Endothelial cell (in vitro differentiated cells): ENCODE measurements at places on chromosomes 12 and 14.

DNA sequence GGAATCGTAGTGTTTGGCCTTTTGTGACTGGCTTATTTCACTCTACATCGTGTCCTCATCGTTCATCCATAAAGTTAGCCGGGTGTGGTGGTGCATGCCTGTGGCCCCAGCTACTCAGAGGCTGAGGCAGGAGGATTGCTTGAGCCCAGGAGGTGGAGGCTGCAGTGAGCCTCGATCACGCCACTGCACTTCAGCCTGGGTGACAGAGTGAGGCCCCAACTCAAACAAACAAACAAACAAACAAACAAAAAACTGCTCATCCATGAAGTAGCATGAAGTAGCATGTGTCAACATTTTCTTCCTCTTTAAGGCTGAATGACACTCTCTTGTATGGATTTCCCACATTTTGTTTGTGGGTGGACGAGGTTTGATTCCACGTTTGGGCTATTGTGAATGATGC, 44.0 kb upstream of the MEG3 start:
- no peak for DNase-seq

- no peak for DNase-seq
Observed at GRCh38 chr12:89684136-89684535, 24.5 kb downstream of the ATP2B1 start.

GRCh38 chr12:130331146-130331545, 6.5 kb upstream of the PIWIL1 start:
- no peak for DNase-seq

- DNase-seq, result peak; percentile 92
Observed at GRCh38 chr12:50074936-50075807, 10.0 kb upstream of the SMARCD1 start.

DNA sequence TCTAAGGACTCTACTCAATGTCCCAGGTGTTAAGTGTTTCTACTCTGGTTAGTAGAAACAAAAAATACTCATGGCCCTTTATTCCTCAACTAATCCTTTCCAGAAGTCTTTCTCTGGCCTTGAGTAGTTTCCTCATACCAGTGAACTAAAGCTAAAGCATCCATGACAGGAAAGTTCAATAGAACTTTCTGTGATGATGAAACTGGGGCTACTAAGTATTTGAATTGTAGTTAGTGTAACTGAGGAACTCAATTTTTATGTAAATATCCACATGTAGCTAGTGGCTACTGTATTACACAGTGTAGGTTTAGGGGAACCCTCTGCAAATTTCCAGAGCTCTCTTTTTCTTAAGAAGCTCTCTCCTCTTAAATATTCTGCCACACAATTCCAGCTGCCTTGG, 63.7 kb downstream of the R3HDM2 start:
- DNase-seq, result no peak

DNA sequence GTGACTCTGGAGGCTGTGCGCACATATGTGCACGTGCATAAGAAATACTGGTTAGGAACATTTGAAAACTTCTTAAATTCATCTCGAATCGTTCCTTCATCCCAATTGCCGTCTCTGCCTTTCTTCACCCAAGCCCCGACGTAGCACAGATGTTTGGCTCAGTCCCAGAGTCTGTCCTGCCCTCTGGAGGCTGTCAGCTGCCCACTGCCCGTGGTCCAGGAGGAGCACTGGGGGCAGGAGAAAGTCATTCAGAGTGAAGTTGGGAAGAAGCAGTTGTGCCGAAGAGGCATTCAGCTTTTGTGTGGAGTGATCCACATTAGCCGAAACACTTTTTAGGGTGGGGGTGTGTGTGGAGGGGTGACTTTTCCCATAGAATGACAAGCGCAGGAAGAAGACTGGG, 124.9 kb downstream of the TSPAN9 start:
- DNase-seq, result no peak

DNA sequence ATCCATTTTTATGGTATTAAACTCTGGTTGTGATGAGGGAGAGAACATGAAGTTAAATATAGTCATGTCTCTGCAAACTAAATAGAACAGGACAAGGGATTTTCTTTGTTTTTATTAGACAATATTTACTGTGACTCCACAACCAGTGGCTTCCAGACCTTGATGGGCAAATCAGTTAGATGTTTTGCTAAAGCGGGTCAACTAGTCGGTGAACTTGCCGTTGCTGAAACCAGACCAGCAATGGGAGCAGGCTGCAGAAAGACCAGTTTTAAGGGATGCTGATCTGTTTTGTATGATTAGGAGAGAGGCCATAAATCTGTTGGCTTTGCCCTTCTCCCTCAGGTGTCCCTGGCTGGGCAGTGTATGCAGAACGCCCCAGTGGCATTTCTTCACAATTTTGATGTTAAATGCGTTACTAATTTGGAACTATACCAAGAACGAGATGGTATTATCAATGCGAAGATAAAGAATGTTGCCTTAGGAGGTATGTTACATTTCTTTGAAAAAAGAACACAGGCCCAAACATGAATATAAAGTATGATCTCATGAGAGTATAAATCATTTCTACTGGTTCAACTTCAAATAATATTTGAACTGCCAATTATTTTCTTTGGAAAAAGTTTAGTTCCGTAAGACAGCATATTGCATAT, 19.4 kb downstream of the TCTN2 start:
- DNase-seq, result no peak

DNA sequence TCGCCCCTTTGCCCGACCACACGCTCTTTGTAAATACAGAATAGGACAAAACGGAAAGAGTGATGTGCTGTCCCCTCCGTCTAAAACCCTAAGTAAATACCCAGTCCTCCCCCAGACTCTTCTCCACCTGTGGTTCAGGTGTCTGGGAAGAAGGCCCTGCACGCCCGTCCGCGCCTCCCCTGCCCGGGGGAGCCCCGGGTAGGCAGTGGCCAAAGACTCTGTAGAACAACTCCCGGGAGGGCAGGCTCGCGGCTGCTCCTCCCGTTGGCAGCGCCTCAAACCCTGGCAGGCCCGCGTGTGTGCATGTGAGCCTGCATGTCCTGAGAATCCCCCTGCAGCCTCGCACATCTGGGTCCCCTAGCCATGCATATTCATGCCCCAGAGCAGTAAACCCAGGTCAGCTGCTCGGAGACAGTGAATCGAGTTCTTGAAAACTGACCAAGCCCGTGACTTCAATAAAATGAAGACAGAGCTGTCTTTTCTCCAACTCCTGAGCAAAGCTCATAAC, 165.8 kb downstream of the MON2 start:
- peak; percentile 20 for DNase-seq

GRCh38 chr12:93892423-93893268, 215.5 kb downstream of the CRADD start:
- DNase-seq, result no peak

- DNase-seq, result no peak
Observed at GRCh38 chr14:72512925-72513324, 381.0 kb downstream of the DPF3 start.

- DNase-seq, result no peak
Observed at GRCh38 chr12:24738441-24738840, 210.5 kb downstream of the BCAT1 start.

DNA sequence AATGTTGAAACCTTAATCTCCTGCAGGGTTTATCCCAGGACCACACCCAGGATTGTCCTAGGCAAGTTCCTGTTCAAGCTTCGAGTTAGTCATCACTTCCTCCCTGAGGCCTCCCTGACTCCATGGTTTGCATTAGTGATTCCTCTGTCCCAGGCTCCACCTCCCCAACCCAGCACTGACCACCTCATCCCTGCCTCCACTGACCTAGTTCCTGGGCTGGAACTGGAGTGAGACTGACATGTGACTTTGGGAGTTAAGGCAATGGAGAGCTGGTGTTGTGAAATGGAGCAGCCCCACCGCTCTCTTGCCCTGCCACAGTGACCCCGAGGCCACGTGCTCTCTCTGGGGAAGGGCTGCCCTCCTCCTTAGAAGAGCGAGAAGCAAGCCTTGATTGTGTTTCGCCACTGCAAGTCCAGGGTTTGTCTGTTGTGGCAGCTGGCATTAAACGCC, 15.8 kb upstream of the DTX1 start:
- DNase-seq, result no peak

DNA sequence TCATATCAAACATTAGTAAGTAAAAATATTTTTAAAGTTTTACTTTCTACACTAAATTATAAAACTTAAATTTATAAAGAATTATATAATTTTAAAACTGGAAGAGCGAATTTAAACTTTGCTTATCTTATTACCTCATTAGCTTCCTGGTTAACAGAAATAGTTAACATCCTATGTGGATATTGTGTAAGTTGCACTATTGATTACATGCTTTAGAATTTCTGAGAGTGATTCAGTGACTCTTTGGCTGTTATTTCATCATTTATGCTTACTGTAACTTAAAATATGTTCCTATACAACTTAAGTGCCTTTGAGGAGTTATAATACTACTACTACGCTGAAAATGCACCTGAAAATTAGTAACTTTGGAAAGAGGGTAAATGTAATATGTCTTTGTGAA, 101.4 kb downstream of the FOXA1 start:
- DNase-seq, result no peak
